Activated T-helper 17 cell treated with anti-CD3 and anti-CD28 coated beads, Interleukin-2, amount 50 U/mL, for 72 hours (primary cell): ENCODE measurements at places on chromosomes 3 and 15. TPM values are rescaled to one million over a fixed set of nuclear protein-coding genes. Genes with fewer than 3 reads are reported as not detected.

KCNMB2 gene
- not detected for total RNA-seq

TGM5 gene
- total RNA-seq, result 0.61 TPM

CHRNA7 gene
- not detected for total RNA-seq

DNA sequence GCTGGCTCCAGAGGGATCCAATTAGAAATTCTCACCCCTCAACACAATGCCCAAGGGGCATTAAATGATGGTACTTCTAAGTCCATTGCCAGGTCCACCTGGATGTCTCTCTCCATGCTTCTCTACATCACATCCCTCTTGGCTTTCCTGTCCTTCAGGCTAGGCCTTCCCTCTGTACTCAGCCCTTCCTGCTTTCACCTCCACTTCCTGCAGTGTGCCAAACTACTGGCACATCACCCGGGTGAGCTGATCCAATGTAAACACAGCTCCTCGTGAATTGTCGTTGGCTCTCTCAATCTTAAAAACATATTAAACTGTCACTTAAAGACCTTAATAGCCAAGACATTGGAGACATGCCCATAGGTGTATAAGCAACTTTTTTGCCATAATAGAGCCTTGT, 4.0 kb downstream of the LMCD1 start:
- ATAC-seq, result no peak

GRCh38 chr3:189389346-189389745, 217.6 kb downstream of the TPRG1 start:
- ATAC-seq, result no peak

GRCh38 chr15:68148039-68148438, 57.1 kb downstream of the CALML4 start:
- no peak for ATAC-seq

DNA sequence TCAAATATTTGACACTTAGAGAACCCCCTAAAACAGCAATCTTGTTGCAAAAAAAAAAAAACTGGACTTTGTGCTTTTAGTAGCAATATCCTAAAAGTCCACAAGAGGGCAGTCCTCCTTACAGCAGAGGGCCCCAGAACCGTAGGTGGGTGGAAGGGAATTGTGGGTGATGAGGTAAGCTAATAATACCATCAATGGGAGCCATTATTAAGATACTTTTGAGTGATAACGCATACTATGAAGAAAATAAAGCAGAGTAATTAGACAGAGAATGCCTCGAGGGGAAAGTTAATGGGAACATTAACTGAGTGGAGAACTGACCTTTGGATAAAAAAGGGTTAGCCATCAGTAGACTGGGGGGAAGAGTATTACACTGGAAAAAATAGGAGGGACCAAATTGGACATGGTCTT, 229.9 kb downstream of the THRB start:
- ATAC-seq, result no peak

DNA sequence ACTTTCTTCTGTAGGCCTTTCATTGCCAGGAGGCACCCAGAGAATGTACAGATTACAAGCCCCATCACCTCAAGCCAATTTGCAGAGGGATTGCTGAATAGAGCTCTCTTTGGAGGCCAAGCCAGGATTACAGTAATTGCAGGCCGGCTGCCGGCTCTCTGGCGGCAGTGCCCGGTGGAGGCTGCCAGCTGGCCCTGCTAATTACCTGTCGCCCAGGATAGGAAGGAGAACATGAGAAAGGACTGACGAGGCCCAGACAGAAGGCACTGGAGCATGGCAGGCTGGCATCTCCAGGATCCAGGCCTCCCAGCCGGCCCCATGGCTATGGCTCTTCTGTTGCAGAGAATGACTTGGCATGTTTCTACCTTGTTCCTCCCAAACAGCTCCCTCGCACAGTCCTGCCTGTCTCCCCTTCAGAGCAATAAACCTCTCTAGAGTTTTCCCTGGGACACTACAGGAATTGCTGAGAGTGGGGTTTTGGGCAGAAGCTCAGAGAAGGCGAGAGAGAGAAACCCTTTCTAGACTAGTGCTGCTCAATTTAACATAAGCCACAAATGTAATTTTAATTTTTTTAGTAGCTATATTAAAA, 273.6 kb upstream of the PROK2 start:
- ATAC-seq, result no peak

DNA sequence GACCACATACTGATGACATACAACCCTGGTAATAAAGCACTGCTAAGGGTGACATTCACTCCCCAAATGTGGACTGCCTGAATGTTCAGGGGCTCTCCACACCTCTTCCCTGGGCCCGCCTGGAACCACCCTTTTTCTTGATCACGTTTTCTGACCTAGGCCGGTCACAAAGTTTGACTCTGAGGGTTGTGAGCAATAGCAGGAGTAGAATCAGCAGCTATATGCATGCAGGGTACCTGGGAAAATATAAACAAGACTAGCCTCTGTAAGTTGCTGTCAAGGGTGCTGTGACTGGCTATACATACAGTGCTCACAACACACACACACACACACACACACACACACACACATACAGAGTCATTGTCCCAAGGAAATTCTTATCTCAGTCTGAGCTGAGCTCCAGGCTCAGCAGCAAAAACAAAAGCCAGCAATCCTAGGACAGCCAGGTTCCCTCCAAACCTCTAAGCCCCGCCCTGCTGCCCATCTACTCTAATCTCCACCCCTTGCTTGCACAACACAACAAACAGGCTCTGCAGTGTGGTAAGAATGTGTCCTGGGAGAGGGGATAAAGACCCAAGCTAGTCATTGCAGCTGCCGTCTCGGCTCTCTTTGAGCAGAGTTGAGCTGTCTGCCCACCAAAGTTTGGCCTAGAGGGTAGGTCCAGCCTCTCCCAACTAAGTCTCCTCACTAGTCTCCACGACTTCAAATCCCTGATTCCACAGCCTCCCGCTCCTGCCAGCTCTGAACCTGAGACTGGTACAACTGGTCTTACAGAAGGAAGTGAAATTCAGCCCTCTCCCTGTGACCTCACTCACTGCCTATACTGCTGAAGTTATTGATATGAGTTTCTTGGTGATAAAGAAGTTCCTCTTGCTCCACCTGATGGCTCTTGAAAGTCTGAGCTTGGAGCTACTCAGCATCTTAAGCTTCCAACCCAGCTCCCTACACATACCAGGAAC, 2.2 kb downstream of the BMF start:
- peak; percentile 22 for ATAC-seq

DNA sequence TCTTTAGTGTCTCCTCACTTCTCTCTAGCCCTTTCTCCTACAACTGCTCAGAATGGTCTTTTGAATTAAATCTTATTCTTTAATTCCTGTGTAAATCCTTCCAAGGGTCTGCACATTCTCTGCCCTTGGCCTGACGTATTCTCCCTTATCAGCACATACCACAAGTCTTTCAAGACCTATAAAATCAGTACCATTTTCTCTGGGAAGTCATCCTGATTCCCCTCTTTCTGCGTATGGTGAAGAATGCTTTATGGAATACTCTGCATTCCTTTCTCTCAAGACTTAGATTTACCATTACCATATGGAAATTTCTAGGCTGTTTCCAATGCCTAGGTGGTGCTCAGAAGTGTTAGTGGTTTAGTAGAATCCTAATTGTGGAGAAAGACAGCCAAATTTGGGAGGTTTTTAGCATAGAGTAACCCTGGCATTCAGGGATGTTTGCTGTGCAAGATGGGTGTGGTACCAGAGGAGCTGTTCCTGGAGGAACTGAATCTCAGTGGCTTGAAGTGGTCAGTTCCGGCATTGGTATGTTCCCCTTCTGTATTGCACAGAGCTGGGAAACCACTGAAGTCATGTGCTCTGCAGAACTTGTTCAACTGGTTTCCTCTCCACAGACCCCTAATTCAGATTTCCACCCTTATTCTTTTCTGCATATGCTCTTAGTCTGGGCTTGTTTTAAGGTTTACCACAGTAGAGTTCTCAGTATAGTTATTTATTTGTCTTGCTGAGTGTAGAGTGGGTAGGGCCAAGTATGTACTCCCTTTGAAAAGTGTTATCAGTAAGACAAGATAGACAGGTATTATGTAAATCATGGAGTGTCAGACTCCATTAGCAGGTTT, 24.5 kb downstream of the IQGAP1 start:
- peak; percentile 60 for ATAC-seq

DNA sequence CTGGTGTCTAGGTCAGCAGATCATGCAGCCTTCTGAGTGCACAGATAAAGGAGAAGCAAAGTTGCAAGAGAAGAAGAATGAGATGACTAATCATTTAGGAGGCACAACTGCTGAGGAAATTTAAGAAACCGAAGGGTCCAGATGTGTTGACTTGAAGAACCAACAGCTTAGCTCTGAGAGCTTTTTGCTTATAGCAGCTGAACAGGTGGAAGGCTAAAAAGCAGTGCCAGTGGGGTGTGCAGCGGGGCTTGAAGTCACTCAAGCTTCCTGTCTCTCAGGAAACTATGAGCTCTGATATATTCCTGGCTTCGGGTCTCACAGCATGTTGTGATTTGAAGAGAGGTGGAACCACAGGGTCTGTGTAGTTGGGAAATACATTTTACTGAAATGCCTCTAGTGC, 305.7 kb downstream of the RYR3 start:
- no peak for ATAC-seq

DNA sequence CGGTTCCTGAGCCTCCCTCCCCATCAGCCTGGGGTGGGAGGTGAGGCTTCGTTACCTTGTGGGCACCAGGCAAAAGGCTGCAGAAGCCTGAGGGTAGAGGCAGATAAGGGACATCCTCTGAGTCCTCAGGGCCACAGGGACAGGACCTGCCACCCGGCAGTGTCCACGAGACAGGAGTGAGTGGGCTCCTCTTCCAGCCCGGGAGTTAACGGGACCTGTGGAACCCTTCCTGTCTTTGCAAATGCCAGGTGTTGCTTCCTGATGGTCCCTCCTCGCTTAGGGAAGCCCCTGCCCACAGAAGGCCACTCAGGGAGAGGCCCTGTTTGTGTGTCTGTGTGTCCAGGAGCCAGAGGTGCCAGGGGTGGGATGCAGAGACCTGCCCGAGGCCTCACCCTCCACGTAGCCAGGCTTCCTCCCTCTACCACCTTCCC, 111.1 kb upstream of the ALDH1A3 start:
- ATAC-seq, result no peak

DNA sequence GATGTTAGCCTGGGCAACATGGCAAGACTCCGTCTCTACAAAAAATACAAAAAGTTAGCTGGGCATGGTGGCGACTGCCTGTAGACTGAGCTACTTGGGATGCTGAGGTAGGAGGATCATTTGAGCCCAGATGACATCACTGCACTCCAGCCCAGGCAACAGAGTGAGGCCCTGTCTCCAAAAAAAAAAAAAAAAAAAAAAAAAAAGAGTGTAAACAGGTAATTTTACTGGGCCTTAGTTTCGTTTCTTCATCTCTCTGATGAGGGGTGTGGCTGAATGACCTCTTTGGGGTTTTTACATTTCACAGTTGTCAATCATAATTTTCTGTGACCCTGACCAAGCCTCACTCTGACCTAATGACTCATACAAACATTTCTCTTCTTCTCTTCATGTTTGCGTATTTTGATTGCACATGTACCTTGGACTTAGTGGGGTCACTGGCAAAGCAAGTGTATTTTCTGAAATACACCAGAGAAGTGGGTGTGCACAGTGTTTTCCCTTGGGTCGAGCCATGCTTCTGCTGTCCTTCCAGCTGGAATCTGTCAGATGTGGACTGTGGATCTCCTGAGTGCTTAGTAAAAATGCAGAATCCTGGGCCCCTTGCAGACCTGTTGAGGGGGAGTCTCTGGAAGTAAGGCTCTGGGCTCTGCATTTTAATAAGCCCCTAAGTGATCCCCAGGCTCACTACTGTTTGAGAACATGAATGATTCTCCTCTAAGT, 140.5 kb downstream of the FNDC3B start:
- peak; percentile 26 for ATAC-seq

DNA sequence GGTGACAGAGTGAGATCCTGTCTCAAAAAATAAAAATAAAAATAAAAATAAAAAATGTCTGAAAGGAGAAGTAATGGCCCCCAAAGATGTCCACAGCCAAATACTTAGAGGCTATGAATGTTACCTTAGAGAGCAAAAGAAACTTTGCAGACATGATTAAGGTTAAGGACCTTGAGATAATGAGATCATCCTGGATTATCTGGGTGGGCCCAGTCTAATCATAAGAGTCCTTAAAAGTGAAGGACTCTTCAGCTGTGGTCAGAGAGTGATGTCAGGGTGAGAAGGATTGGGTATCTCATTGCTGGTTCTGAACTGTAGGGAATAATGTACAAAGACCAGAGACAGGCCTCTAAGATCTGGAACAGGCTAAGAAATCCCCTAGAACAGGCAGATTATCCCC, 84.9 kb upstream of the POU1F1 start:
- no peak for ATAC-seq

GRCh38 chr3:161423911-161424522, 52.7 kb upstream of the SPTSSB start:
- ATAC-seq, result no peak
